ENCODE measurements at places on chromosomes 7 and 10.

- DNase-seq: no peak
Measured at GRCh38 chr7:157686285-157686894, 349.6 kb downstream of the DNAJB6 start.

DNA sequence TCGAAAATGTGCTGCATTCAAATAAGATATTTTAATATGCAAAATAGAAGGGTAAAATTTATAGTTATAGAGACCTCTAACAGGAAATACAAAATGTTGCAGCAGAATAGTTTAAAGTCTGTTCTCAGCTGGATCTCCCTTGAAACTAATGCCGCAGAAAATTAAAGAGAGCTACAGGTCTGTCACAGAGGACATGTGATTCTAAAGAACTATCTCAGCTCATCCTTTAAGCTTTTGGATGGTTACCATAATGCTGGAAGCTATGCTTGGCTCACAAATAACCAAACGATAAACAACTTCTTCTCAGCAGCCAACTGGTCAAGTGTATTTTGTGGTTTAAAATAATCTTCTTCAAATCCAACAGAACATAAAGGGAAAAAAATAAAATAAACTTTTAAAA, 353.0 kb downstream of the PARD3 start:
- no peak for DNase-seq

DNA sequence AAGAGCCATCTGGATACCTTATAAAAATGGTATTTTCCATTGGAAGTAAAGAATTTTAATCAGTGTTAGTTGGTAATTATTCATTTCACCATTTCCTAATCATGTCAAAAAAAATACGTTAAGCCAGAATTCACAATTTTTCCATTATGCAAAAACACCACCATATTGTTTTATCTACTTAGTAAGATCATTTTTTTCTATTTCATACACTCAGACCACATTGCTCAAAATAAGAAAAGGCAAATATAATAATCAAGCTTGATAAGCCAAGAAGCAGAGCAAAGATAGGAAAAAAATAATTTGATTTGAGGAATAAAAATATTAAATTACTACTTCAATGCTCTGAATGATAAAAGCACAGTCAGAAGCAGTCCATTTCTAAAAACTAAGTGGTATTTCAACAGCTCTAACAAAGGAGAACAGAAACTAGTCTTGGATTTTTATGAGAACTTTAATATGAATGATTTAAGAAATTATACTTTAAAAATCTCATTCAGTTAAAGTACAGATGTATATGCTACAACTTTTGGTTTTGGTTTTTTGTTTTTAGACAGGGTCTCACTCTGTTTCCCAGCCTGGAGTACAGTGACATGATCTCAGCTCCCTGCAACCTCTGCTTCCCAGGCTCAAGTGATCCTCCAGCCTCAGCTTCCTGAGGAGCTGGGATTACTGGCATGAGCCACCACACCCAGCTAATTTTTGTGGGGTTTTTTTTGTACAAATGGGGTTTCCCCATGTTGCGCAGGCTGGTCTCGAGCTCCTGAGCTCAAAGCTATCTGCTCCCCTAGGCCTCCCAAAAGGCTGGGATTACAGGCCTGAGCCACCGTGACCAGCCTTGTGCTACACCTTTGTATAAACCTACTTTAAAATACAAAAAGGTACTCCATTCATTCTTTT, 46.6 kb downstream of the LRRN3 start:
- peak; percentile 48 for DNase-seq

GRCh38 chr10:69789164-69789576, 12.5 kb upstream of the COL13A1 start:
- no peak for DNase-seq

GRCh38 chr7:79820387-79820786, 314.2 kb upstream of the GNAI1 start:
- no peak for DNase-seq

GRCh38 chr10:31875608-31876007, 53.0 kb downstream of the ARHGAP12 start:
- DNase-seq: peak; percentile 19

- DNase-seq: no peak
Measured at GRCh38 chr7:158192184-158192835, 395.3 kb downstream of the PTPRN2 start.

DNA sequence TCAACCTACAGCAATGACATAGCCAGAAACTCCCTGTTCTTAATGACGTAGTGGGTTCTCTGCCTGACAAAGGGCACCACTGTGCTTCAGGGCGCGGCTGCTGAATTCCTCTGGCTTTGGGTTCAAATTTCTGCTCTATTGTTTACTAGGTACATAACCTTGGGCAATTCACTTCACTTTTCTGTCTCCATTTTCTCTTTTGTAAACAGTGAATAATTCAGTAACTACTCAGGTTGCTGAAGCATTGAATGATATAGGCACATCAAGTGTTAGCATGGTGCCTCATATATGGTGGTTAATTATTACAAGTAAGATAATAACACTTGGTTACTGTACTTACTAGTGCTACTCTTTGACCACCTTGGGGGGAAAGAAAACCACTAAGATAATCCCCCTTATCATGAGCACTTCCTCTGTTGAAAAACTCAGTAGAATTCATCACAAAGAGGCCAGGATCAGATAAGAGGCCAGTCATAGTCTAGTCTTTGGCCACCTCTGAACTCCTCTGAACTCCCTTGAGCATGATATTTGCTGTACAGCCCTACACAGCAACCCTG, 92.0 kb upstream of the AHR start:
- DNase-seq: no peak

DNA sequence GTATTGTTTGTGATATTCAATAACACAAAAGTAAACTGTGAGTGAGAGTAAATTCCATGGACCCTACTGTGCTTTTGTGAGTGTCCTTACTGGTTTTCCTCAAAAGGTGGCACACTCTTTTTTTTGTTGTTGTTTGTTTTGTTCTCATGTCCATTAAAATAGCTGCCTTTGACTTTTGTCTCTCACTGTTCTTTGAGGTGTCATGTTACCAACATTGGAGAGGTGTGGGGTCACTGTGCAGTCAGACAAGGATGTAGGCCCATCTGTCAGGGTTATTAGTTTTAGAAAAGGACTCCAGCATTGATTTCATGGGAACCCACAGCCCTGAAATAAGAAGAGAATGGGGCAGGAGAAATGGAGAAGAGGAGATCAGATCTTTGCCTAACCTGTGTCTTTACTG, 383.1 kb downstream of the SORCS3 start:
- DNase-seq: no peak

- no peak for DNase-seq
Measured at GRCh38 chr10:55782181-55782580, 578.9 kb downstream of the ZWINT start.

DNA sequence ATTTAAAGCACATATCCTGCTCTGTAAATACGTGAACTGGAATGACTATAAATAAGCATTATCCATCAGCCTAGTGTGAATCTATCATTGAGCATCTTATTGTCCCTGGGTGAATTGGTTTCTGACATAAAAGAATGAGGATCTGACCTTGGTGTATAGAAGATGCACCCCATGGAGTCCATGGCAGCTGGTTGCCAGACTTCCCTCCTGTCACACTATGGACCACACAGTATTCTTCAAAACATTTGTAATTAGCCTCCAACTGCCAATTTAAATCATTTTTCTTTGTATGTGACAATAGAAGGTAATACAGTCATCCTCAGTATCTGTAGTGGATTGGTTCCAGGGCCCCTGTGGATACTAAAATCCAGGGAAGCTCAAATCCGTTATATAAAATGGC, 238.1 kb upstream of the ZWINT start:
- DNase-seq: no peak

DNA sequence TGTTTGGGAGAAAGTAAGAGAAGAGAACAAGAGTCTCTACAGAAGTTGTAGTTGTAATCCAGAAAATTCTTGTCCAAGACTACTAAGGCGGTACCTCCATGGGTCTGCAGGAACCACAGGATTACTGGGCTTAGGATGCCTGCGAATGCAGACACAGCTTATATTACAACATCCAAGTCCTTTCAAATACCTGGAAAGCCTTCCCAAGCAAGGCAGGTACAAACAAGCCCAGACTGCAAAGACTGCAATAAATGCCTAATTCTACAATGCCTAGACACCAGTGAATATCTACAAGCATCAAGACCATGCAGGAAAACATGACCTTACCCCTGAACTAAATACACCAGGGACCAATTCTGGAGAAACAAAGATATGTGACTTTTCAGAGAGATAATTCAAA, 178.2 kb downstream of the ARL4A start:
- DNase-seq: no peak

GRCh38 chr10:71081912-71082311, 130.5 kb upstream of the UNC5B start:
- no peak for DNase-seq

DNA sequence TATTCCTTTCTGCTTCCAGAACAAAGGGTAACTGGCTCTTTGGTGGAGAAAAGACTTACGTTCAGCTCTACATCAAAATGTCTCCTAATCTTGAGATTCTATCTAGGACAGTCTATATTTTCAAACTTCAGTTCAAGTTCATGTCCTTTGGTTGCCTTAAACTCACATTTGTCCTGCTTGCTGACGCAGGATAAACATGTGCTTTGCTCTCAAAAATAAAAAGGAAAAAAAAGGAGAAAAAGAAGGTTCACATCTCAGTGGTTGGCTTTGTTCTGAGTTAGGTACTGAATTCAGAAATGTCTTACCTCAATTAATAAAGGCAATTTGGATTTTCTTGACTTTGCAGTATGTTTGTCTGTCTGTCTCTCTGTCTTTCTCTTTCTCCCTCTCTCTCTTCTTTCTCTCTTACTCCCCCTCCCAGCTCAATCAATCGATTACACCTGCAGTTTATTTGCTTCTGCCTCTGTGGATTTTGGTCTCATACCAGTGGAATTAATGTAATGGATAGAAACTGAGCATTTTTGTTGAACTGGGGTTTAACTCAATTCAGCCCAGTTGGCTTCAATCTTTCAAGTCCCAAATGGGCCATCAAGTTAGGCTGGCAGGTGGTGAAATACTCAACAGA, 72.2 kb upstream of the ADRB1 start:
- no peak for DNase-seq

DNA sequence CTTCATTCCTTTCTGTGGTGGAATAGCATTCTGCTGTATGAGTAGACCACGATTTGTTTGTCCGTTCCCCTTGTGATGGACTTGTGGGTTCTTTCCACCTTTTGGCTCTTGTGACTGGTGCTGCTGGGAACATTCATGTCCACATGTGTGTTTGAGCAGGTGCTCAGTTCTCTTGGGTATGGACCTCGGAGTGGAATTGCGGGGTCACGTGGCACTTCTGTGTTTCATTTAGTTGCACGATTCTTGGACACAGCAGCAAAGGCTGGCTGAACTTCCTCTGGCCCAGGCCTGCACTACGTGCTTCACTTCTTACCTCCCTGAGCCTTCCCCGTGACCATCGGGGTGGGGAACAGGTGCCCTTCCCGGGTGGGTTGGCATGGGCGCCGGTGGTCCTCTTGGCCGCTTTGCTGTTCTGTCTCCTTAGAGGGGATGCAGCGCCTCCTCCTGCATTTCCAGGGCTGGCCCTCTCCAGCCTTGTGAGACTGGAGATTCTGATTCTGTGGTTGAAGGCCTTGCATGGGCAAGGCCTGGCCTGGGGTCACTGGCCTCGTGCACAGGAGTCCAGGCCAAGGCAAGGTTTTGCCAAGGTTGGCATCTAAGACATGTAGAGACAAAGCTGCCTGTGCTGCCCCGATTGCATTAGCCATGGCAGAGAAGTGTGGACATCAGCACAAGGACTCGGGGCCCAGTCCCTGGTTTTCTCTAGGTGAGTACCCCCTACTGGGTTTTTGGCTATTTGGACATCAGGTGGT, 25.1 kb downstream of the DOCK1 start:
- no peak for DNase-seq

GRCh38 chr7:24172856-24173255, 111.1 kb upstream of the NPY start:
- DNase-seq: no peak

DNA sequence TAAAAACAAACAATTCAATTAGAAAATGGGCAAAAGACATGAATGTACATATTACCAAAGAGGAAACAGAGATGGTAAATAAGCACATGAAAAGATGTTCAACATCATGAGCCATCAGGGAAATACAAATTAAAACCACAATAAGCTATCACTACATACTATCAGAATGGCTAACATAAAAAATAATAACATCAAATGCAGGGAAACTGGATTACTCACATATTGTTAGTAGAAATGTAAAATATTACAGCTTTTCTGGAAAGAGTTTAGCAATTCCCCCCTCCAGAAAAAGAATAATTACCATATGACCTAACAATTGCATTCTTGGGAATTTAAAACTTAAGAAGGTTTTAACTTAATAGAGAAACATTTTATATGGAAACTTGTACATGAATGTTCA, 232.9 kb upstream of the MTPN start:
- no peak for DNase-seq

GRCh38 chr10:23367896-23368595, 23.4 kb upstream of the C10orf67 start:
- no peak for DNase-seq

DNA sequence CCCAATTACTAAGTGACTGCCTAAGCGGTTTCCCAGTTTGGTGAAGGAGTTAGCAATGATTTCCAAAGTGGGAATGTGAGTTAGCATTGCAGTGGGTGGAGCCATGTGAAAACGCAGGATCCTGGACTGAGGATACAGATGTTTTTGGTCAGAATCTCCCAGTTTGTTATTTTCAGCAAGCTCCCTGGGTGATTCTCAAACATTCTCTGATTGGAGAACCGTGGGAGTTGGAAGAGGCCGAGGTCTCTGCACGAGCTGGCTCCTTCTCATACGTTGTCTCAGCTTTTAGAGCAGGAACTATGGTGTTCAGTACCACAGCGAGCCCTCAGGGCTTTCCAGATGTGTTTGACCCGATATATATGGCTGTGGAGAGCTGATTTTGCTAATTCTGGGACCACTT, 396.5 kb upstream of the NPVF start:
- DNase-seq: no peak

DNA sequence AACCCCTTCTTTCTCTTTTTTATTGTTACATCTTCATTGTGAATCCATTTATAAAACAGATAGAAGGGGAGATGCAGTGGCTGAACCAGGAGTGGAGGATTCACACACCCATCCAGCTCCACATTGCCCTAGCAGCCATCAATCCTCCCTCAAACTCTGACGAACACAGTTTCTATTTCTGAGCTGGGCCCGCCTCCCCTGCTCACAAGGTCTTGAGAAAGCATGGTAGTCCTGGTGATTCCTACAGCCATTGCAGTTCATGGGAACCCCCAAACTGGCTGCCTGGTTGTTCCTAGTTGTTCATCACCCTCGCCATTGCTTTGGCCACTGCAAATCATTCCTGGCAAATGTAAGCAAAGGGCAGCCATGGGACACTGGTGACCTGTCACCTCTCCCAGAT, 258.5 kb upstream of the AOAH start:
- no peak for DNase-seq

GRCh38 chr7:122460936-122461335, 156.4 kb upstream of the FEZF1 start:
- no peak for DNase-seq

Data from GM12865 (cell line).